ENCODE measurements at places on chromosomes 12 and 14.

DNA sequence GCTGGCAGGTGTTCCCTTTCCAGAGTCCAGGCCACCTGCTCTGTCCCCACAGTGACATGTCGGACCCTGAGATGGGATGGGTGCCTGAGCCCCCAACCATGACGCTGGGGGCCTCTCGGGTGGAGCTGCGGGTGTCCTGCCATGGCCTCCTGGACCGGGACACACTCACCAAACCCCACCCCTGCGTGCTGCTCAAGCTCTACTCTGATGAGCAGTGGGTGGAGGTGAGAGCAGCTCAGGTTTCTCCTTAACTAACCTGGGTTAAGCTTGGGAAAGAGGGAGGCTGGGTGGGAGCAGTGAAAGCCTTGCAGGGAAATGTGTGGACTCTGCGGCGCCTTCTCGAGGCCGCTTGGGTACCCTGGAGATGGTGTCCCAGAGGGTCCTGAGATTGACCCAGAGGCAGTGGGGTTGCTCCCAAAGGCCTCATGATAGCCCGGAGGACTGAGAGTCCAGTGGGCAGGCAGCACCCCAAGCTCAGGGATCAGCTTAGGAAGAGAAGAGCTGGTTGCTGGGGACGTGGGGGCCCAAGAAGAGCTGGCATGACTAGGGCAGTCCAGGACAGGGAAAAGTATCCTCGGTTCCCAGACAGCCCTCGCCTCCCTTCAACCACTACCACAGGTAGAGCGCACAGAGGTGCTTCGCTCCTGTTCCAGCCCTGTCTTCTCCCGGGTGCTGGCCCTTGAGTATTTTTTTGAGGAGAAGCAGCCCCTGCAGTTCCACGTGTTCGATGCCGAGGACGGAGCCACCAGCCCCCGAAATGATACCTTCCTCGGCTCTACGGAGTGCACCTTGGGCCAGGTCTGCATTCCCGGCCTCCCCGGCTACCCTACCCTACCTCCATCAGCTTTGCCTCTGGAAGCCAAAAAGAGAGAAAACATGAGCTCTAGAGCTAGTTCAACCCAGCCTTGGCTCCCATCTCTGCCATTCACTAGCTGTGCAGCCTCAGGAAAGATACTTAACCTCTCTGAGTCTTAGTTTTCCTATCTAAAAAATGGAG is 1.8 kb downstream of the CPNE6 start:
- DNase-seq = no peak

- no peak for DNase-seq
Measured at GRCh38 chr12:117142094-117142493, 42.9 kb upstream of the TESC start.

- no peak for DNase-seq
Measured at GRCh38 chr14:64598404-64598803, 48.6 kb downstream of the PPP1R36 start.

GRCh38 chr12:131092901-131093603 is 139.3 kb downstream of the ADGRD1 start:
- no peak for DNase-seq

- DNase-seq = no peak
Measured at GRCh38 chr12:59733200-59733599, 137.4 kb downstream of the SLC16A7 start.

- DNase-seq = no peak
Measured at GRCh38 chr12:22118238-22118790, 72.3 kb downstream of the CMAS start.

DNA sequence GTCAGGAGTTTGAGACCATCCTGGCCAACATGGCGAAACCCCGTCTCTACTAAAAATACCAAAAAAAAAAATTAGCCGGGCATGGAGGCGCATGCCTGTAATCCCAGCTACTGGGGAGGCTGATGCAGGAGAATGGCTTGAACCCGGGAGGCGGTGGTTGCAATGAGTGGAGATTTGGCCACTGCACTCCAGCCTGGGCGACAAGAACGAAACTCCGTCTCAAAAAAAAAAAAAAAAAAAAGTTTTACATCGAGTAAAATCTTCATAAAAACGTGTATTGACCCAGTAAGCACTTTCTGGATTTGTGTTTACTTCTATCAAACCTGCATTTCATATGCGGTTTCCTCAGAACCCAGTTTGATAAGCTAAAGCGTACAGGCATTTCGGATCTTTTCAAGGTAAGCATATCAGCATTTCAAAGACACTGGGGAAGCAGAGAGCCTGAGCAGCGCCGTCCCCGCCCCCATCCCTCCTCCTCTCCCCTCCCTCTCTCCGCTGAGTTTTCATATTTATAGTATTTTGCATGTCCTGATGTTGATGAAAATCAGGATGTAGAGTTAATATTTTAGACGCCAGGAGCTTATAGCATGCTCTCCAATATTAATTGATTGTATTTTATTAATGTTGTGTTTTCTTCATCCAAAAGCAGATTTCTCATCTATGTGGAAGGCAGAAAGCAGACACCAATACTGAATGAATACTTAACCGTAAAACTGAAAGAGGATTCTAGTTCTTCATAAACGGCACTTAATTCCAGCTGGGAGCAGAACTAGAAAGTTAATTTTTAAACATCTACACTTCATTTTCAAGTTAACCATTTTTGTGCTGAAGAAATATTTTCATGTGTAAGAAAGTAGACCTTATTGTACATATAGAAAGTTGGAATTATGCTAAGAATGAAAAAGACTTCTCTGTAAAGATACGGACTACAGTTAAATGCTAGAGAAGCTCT is 9.2 kb upstream of the HIP1R start:
- DNase-seq = peak; percentile 20

DNA sequence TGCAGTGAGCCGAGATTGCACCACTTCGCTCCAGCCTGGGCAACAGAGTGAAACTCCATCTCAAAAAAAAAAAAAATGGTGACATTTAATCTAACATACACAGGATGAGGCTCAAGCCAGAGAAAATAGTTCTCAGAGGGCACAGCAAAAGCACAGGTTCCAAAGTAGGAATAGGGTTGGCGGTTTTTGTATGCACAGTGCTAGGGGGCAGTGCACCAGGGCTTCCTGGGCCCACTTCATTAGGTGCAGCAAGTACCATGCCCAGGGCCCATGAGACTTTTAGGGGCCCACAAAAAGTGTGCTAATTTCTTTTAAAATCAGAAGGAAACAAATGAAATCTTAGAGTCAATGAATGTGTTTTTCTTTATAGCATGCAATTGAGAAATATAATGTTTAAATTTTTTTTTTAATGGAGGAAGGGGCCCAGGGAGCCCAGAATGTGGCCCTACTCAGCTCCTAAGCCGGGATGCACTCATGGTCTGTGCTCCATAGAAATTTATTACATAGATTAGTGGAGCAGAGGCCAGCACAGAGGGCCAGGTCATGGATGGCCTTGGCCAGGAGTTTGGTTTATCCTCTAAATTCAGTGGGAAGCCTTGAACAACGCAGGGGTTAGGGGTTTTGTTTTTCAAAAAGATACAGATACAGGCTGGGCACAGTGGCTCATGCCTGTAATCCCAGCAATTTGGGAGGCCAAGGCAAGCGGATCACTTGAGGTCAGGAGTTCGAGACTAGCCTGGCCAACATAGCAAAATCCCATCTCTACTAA is 2.3 kb downstream of the AK7 start:
- DNase-seq = no peak

- DNase-seq = no peak
Measured at GRCh38 chr12:64237382-64237781, 15.3 kb upstream of the KICS2 start.

GRCh38 chr14:105204206-105204930 is 23.3 kb upstream of the NUDT14 start:
- no peak for DNase-seq

- no peak for DNase-seq
Measured at GRCh38 chr14:45940318-45940717, 687.3 kb upstream of the MIS18BP1 start.

All from activated CD4-positive, alpha-beta T cell treated with anti-CD3 and anti-CD28 coated beads, Interleukin-2, amount 50 U/mL, for 1 hour (primary cell).